ENCODE measurements at places on chromosomes 2 and 18. TPM values are rescaled to one million over a fixed set of nuclear protein-coding genes. Genes with fewer than 3 reads are reported as not detected.
A peak's percentile ranks its signal among the peaks of the same experiment; 100 is the strongest.

The IHH gene
- total RNA-seq = 0.08 TPM

The GAL3ST2 gene
- not detected for total RNA-seq

The XIRP2 gene
- 0.28 TPM for total RNA-seq

The XDH gene
- total RNA-seq = 39.7 TPM

The PAX8 gene
- 6.1 TPM for total RNA-seq

The EFHD1 gene
- total RNA-seq = 1.1 TPM

The SERPINB2 gene
- 139 TPM for total RNA-seq

The OTOF gene
- not detected for total RNA-seq

The CFAP65 gene
- not detected for total RNA-seq

The FBXO36 gene
- total RNA-seq = 1.8 TPM

The SLC35F6 gene
- 42.7 TPM for total RNA-seq

The REG3A gene
- not detected for total RNA-seq

The DNAH6 gene
- 0.04 TPM for total RNA-seq

The RSAD2 gene
- 1.6 TPM for total RNA-seq

The C1GALT1C1L gene
- total RNA-seq = 0.16 TPM

DNA sequence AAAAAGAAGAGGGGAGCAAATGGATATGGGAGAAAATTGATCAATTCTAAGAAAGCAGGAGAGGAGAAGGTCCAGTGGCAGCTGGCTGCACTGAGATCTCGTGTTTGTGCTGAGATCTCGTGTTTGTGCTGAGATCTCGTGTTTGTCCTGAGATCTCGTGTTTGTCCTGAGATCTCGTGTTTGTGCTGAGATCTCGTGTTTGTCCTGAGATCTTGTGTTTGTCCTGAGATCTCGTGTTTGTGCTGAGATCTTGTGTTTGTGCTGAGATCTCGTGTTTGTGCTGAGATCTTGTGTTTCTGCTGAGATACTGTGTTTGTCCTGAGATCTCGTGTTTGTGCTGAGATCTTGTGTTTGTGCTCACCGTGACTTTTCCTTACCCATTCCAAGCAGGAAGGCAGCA, 254.4 kb downstream of the BCL2 start:
- no peak for ATAC-seq

GRCh38 chr2:236872981-236873380, 212.7 kb upstream of the COPS8 start:
- no peak for ATAC-seq

- no peak for ATAC-seq
These were observed 24.5 kb upstream of the XPO1 start for GRCh38 chr2:61562615-61563014.

DNA sequence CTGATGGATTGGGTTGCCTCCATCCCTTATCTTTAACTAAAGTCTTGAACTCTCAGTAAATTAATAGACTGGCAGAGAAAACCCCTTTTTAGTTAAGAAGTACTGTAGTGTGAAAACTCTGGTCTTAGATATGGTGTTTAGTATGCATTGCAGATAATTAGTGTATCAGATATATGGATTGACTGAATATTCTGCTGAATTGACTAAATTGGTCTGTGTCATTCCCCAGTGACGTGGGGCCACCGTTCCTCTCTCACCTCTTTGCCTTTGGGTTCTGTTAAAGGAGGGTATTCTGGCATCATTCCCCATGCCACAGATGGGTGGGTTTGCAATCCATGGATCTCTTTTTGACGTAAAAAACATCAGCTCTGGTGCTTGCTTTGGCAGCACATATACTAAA, 67.1 kb upstream of the XPO1 start:
- ATAC-seq = no peak

- no peak for ATAC-seq
These were observed 212.2 kb downstream of the FHOD3 start for GRCh38 chr18:36509646-36510197.

- no peak for ATAC-seq
These were observed 11.6 kb downstream of the TYMS start for GRCh38 chr18:669077-669476.

DNA sequence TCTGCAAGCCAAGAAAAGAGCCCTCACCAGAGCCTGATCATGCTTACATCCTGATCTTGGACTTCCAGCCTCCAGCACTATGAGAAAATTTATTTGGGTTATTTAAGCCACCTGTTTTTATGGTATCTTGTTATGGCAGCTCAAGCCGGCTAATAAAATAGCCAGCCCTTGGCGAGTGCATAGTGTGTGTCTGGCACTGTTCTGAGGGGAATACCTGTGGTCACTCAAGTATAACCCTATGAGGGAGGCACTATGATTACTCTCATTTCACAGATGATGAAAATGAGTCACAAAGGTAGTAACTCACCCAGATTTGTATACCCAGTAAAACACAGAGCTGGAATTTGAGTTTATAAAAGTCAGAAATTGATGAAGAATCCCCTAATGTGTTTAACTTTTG, 556.9 kb upstream of the SETBP1 start:
- ATAC-seq = no peak

GRCh38 chr18:3044931-3045698, 32.2 kb upstream of the LPIN2 start:
- ATAC-seq = no peak

GRCh38 chr2:96399342-96400048, 63.9 kb downstream of the NCAPH start:
- no peak for ATAC-seq

GRCh38 chr2:231937057-231937456, 10.9 kb upstream of the NPPC start:
- no peak for ATAC-seq

DNA sequence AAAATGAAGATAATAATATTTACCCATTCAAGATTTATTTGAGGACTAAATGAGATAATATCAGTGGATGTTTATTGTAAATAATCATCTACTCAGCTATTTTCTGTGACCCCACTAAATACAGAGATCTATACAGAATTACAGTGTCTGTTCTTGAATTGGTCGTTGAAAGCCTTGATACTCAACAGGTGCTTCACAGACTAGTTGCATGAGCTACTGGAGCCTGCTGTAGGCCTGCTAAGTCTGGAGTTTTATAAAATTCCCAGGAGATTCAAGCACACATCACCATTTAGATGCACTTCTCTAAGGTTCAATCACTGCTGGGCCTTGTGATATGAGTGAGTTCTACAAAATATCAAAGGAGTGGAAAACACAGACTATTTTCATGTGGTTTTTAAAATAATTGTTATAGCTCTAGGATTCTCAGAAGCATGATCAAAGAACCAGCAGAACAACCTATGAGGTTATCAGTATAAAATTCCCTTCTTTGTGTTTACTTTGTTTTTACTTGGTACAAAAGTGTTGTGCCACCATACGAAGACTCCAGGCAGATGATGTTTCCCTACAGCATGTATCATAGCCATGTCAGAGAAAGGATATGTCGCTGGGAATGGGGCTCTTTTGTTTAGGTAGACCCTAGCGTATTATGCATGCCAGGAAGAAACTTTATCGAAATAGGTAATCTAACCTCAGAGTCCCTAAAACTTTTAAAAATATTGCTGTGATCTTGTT, 7.1 kb downstream of the SULT1C4 start:
- no peak for ATAC-seq

GRCh38 chr2:68769586-68770270, 35.1 kb downstream of the ARHGAP25 start:
- ATAC-seq = no peak

GRCh38 chr2:17303054-17303453, 215.2 kb downstream of the RAD51AP2 start:
- peak; percentile 57 for ATAC-seq

DNA sequence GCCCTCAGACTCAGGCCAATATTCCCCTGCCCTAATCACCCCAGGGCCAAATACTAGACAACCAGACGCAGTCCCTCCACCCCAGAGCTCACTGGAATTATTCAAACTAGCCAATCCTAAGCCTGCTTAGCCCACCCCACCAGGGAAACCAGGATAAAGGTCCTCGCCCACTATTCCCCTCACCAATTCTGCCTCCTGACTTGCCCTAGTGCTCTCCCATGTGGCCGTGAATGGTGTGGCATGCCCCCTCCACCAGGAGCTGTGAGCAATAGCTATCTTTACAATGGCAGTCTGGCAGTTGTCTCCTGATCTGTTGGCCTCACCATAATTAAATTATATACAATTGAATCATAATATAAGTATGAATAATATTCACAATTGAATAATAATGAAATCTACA, 42.3 kb downstream of the FAM124B start:
- ATAC-seq = no peak

DNA sequence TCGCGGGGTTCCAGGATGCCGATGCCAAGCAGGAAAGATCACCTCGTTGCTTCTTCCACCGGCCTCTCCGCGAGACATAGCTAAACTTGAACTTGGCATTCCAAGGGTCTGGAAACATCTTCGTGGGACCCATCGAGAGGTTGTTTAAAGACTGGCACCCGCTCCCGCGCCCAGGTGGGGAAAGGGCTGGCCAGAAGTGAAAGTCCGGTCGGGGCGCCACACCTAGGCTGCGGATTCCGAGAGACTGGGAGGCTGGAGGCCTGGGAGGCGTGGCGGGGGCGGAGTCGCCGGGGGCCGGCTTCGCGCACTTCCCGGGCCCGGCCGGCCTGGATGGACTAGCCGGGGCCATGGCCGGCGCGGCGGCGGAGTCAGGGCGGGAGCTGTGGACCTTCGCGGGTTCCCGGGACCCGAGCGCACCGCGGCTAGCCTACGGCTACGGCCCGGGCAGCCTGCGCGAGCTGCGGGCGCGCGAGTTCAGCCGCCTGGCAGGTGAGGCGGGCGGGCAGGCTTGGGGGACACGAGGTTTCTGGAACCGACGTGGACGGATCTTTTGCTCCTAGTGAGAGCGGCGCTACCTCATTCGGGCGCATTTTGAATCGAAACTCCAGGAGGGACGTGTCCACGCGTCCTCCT, at the start of gene MOCOS:
MOCOS (plus strand) TSS at position 305 of the 633 bp plus-strand sequence; CDS start at position 348, 43 bp downstream.
- ATAC-seq = peak; percentile 84

- ATAC-seq = no peak
These were observed 120.2 kb downstream of the INHBB start for GRCh38 chr2:120465989-120466703.

- ATAC-seq = no peak
These were observed 137.9 kb downstream of the ICOS start for GRCh38 chr2:204074456-204074855.

DNA sequence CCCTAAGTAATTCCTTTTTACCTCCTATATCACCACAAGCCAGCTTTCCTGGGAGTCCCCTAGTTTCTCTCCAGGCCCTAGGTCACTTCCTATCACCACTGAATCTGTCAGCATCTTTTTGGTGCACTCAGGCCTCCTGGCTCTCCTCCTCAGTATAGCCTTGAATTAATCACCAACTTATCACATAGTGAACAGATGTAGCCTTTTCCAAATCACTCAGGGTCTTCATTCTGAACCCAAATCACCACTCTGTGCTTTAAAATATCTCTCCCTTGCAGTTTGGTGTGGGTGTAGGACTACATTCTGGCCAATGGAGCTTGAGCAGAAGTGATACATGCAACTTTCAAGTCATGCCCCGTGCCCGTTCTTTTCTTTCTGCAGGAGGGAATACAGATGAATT, 29.6 kb upstream of the ATP8B1 start:
- no peak for ATAC-seq

DNA sequence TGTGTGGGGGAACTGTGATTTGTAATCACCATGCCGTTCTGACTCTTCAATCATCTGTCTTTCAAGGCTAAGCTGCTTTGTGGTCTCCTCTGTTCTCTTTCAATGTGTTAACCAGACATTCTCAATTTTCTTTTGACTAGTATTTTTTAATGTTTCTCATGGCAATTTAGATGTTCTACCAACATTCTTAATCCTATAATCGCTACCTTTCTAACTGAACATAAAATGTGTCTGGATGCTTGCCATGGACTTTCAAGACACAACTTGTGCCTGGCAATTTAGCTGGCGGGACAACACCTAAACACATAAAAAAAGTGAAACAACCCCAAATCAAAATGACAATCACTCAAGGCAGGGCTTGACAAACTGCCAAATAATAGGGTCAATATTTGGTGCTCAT, 135.0 kb upstream of the ACKR3 start:
- no peak for ATAC-seq

DNA sequence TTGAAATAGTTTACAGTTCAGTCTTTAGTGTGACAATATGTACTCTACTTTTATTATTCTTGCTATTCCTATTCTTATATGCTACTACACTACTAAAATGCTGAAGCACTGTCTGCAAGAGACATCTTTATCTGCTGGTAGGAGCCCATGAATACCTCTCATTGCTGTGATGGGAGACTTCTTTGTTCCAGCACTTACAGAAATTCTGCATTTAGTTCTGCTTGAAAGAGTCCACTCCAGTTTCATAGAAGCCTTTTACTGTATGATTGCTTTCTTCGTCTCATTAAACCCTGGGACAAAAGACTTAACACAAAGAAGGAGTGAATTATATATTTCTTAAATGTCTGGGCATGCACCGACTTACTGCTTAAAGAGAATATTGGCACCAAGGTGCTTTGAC, 272.7 kb downstream of the CD226 start:
- no peak for ATAC-seq

DNA sequence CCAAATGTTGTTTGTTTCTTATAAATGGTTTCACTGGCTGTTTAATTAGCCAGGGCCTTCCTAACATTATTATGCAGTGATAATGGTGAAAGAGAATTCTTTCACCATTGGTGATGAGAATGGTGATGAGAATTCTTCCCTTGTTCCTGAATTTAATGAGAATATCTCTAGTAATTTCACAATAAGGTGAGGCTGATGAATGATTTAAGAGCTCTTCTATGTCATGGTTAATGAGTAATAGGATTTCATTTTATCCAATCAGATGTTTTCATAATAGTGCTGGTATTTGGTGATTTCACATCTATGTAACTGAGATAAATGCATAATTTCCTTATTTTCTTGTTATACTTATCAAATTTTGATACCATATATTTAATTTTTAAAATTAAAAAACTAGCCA, 535.7 kb upstream of the ZEB2 start:
- no peak for ATAC-seq

- ATAC-seq = no peak
These were observed 184.2 kb downstream of the ZNF385B start for GRCh38 chr2:179677077-179677688.

DNA sequence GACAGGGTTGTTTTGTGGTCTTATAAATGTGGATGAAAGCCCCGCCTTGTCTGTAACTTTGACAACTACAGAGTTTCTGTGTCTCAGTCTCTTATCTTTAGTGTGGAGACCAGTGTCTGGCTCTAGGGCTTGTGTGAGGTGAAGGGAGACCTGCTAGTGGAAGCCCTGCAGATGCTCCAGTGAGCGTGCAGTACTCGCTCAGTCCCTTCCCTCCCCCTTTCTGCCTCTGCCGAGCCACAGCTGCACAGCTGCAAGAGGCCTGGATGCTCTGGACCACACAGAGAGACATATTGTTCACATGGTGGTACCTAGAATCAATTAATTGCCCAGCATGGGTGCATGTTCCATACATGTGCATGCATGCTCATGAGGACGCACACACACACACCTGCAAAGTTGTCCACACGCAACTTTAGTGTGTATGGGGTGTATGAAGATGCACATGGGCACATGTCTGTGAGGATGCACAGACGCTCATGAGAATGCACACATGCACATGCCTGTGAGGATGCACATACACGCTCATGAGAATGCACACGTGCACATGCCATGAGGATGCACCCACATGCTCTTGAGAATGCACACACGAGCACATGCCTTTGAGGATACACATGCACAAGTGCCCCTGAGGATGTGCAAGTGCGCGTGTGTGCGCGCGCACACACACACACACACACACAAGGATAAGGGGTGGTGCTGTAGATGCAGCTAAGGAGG, 282.1 kb upstream of the HS6ST1 start:
- ATAC-seq = no peak

GRCh38 chr2:20241973-20242726, 17.2 kb upstream of the SDC1 start:
- ATAC-seq = peak; percentile 32
